ENCODE measurements at places on chromosomes 1 and 21.

GRCh38 chr1:174894117-174894762, 105.5 kb upstream of the CACYBP start:
- DNase-seq = no peak

GRCh38 chr21:42671778-42672593, 18.6 kb downstream of the PDE9A start:
- no peak for DNase-seq

GRCh38 chr1:36968730-36969129, 65.6 kb downstream of the GRIK3 start:
- no peak for DNase-seq

GRCh38 chr1:22024485-22025367, 23.3 kb downstream of the CELA3A start:
- peak; percentile 33 for DNase-seq

- DNase-seq = no peak
These were observed 18.3 kb upstream of the HDAC1 start for GRCh38 chr1:32273391-32274208.

DNA sequence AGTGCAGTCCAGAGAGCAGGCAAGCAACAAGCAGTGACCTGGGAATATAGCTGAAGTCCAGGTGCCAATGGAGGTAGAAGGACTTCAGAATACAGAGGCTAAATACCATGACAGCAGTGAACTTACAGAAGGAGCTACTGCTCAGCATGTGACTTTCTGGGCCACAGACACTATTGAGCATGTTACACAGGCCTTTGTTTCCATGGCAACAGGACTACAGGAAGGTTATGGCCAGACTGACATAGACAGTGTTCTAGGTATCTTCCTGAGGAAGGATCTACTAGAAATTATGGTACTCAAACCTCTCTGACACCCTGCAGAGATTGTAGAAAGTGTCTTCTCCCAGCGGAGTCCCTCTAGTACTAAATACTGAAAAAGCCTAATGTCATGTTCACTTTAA, 11.0 kb downstream of the OR2M5 start:
- DNase-seq = no peak

DNA sequence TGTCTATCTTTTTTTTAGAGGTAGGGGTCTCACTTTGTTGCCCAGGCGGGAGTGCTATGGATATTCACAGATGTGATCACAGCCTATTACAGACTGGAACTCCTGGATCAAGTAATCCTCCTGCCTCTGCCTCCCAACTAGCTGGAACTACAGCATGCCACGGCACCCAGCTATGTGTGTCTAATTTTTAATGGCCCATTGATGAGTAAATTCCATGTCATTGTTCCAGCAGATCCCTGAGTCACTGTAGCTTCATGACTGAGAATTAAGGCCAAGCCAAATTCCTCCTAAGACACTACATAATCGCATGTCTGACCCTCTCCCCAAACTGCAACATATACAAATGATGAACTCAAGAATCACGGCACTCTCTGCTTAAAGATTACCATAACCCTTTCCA, 84.2 kb upstream of the RGS2 start:
- no peak for DNase-seq

DNA sequence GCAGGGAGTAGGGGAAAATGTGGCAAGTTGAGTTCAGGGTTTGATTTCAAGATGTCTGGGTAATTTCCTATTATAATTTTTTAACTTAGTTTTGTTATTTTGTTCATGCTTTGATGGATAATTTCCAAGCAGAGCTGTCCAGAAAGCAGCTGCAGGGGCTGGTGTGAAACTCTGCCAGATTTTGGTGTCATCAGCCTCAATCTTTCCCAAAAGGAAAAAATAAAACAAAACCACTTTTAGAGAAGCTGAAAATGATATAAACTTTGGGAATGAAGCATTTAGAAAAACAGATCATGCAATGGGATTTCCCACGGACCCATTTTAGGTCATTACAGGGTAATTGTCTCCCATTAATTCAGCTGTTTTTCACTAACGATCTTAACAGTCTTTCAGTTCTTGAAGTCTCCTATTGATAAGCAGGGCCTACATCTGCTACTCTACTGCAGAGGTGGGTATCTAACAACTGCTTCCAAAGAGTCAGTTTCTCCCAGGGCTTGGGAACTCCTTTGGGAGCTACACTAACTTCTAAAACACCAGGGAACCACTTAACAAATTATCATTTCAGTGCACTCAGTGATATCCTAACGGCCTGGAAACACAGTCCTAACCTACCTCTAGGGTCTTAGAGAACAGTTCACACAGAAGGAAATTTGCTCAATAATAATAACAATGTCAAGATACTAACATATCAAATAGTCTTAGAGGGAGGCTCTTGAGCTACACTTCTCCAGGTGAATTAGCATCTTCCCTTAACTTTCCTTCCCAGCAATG, 12.3 kb downstream of the ZNF436 start:
- no peak for DNase-seq

- DNase-seq = no peak
These were observed 6.0 kb downstream of the MIER1 start for GRCh38 chr1:66930823-66931174.

GRCh38 chr1:3444736-3445135, 9.7 kb upstream of the ARHGEF16 start:
- no peak for DNase-seq

GRCh38 chr1:162299018-162299417, 77.6 kb downstream of the SPATA46 start:
- no peak for DNase-seq

DNA sequence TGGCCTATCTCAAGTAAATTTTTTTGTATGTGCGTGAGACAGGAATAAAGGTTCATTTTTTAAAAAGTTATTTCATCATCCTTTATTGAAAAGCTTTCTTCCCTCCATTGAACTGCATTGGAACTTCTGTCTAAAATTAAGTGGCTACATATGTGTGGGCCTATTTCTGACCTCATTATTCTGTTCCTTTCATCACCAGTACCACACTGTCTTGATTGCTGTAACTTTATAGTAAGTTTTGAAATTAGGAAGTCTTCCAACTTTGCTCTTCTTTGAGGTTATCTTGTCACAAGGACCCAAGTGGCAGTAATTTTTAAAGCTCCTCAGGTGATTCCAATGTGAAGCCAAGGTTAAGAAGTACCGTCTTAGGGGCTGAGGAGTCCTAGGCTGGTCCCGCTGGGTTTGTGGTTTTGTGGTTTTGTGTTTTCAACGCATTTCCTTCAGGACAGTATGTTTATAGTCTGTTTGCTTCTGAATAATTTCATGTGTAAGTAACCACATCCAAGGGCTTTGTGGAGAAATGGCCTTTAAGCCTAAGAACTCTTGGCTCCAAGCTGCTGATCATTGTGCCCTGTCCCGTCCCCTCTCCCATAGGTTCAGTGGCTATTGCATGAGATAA, 12.4 kb upstream of the SCAF4 start:
- no peak for DNase-seq

DNA sequence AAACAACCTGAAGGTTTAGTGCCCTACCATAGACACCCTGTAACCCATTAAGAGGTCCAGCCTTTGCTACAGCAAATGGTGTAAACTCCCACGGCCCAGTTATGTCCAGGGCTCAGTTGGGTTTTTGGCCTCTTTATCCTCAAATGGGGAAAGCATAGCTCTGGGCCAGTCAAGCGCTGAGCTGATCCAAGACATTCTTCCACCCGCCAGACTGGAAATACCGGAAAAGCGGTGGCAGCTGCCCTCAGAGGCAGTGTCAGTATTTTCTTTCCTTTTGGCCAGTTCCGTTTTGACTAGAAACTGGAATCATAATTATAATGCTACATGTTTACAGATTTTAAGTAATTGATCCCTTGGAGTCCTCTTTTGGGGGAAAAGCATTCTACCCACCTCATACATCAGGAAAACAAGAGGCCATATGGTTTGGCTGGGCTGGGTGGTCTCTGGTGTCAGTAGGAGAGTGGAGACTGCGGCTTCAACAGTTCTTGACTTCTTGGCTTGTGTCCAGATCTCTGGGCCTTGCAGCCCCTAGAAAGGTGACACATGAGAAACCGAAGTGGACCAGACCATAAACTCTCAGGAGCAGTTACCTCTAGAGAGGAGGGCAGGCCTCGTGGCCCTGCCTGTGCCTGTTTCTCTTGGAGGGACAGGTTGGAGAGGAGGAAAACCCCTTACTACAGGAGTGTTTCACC, 30.2 kb upstream of the CLDN14 start:
- DNase-seq = no peak

DNA sequence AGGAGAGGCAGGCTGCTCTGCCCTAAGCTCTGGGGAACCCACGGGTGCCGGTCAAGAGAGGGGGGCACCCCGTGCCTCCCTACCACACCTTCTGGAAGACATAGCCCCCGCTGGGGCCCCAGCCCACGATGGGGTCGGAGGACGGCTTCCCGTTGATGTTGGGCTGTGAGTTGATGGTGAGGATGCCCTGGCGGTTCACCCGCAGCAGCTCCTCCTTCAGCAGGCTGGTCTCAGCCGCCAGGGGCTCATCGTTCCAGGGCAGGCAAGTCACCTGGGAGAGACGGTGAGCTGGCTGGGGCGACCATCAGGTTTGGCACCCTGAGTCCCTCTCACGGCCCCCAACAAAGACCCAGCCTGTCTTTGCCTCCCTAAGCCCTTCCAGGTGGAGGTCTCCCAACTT, 11.9 kb downstream of the MTHFR start:
- no peak for DNase-seq

GRCh38 chr1:17567582-17567981, 28.1 kb downstream of the ARHGEF10L start:
- DNase-seq = no peak

GRCh38 chr1:31627301-31627929, 9.9 kb downstream of the HCRTR1 start:
- peak; percentile 72 for DNase-seq

DNA sequence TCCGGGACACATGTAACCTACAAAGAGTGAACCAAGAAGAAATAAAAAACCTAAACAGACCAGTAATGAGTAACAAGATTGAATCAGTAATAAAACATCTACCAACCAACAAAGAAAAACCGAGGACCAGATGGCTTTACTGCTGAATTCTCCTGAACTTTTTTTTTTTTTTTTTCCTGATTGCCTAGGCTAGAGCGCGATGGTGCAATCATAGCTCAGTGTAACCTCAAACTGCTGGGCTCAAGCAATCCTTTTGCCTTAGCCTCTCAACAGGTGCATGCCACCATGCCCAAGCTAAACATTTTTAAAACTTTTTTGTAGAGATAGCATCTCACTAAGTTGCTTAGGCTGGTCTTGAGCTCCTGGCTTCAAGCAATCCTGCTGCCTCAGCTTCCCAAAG, 11.2 kb upstream of the FGGY start:
- no peak for DNase-seq

DNA sequence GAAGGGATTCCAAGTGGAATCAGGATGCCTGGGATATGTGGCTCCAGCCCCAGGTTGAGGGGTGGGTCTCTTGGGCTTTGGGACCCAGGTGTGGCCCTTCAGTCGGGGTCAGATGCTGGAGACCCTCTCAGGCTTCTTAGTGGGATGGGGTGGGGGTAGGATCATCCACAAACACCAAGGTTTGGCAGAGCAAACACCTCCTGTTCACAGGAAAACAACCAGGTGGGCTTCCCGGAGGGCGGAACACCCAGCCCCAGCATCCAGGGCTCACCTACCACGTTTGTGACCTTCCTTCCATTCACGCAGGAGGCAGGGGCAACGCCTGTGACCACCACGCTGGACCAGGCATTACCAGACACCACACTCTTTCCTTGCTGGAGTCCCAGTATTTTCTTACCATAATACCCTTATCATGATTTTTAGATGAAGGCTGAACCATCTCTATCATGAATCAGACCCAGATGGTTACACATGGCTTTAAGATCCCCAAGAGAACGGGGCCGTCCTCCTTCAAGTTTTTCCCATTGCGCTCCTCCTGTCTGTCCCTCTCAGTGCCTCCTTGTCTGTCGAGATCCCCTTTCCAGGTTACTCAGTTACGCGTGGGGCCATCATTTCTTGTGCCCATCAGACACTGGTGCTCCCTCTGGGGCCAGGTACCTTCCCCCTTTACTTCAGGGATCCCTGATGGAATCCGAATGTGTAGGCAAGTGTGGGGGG, 428.2 kb downstream of the NPHP4 start:
- no peak for DNase-seq

DNA sequence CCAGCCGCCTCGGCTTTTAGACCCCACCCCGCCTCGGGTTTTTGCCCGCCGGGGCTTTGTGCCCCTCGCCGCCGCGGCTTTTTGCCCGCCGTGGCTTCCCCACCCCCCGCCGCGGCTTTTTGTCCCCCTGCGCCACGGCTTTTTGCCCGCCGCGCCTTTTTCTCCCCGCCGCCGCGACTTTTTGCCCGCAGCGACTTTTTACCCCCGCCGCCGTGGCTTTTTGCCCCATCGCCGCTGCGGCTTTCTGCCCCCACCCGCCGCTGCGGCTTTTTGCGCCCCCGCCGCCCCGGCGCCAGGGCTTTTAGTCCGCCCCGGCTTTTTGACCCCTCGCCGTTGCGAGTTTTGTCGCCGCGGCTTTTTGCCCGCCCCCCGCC, 474.4 kb downstream of the FAM72C start:
- DNase-seq = peak; percentile 5

- no peak for DNase-seq
These were observed 18.2 kb downstream of the KIF17 start for GRCh38 chr1:20699558-20699957.

DNA sequence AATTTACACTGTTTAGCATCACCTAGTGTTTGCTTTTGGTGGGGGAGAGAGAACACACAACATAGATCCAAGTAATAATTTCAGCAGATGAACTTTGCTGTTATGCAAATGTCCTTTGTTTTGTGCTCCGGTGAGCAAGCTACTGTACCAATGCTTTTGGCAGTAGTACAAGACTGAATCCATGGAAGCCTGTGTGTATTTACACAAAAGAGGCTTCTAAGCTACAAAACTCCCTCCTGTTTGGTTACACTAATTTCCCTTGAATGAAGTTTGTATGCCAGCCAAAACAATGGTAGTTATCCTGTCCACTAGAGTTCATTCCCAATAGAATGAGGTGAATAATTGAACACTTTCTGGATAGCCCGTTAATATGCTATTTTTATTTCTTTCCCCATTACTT, 320.5 kb downstream of the KCTD3 start:
- DNase-seq = no peak

DNA sequence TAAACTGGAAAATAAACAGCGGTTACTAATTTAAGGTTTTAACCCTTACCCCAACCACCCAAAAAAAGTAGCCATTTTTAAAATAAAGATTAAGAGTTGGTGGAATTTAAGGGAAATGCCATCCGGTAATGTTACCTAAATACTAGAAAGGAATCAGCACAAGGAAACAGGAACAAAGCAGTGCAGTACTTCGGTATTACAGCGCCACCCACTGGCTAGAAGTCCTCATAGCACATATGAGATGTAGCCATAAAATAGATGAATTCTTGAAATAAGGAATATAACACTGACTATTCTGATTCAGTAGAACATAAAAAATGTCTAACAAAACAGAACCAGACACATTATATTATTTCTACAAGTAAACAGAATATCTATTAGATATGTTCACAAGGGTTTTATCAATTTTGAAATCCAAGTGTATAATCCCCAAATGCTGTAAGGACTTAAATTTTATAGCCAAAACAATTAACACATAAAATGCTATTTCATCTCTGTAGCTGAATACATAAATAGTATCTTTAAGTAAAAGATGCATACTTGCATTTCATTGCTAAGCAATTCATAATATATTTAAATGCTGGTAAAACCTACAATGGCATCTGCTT, 58.8 kb downstream of the FRRS1 start:
- DNase-seq = peak; percentile 62
